ENCODE measurements at places on chromosomes 1 and 21.

- DNase-seq: no peak
Measured at GRCh38 chr1:208113011-208113410, 131.2 kb downstream of the PLXNA2 start.

GRCh38 chr1:176552999-176553398 lies 90.0 kb downstream of the PAPPA2 start:
- DNase-seq: no peak

DNA sequence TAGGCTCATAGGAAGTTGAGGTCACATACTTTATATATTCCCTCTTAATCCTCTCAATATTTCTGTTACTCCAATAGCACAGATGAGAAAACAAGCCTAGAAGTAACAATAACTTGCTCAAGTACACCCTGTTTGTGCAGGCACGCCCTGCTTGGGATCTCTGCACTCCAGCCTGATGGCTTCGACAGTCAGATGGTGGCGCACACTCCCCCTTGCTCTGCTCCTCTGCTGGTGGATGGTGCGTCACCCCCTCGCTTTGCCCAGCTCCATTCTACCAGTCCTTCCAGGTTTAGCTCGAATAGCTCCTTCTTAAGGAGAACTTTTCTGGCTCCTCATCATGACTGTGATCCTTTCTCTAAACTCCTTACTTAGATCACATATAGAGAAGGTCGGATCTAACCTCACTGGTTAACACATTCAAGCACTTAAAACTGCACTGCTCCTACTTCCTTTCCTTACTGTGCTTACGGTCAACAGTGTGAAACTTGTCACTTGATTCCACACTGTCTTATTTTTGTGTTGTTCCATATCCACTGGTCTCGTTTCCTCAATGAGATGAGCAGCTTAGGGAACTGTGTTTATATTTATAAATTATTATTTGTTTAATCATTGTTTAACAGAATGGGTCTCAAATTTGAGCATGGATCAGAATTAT lies 3.0 kb downstream of the TSPAN2 start:
- DNase-seq: no peak

- DNase-seq: no peak
Measured at GRCh38 chr1:178821134-178821866, 49.6 kb downstream of the ANGPTL1 start.

DNA sequence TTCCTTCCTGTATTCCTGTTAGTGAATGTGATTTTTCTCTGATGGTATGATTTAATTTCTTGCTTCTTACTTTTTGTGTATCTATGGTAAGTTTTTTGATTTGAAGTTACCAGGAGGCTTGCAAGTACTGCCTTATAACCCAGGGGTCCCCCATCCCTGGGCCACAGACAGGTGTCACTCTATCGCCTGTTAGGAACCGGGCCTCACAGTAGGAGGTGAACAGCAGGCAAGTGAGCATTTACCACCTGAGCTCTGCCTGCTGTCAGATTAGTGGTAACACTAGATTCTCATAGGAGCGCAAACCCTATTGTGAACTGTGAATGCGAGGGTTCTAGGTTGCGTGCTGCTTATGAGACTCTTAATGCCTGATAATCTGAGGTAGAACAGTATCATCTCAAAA lies 143.3 kb downstream of the RPS6KC1 start:
- DNase-seq: no peak

GRCh38 chr1:166391279-166392066 lies 224.7 kb upstream of the FAM78B start:
- no peak for DNase-seq

- no peak for DNase-seq
Measured at GRCh38 chr1:81420760-81421159, 380.0 kb upstream of the ADGRL2 start.

- DNase-seq: no peak
Measured at GRCh38 chr1:151710187-151710840, 6.3 kb downstream of the CELF3 start.

GRCh38 chr1:37557402-37557801 lies 662 bp downstream of the DNALI1 start:
- no peak for DNase-seq

- no peak for DNase-seq
Measured at GRCh38 chr1:170665629-170666028, 1.7 kb downstream of the PRRX1 start.

DNA sequence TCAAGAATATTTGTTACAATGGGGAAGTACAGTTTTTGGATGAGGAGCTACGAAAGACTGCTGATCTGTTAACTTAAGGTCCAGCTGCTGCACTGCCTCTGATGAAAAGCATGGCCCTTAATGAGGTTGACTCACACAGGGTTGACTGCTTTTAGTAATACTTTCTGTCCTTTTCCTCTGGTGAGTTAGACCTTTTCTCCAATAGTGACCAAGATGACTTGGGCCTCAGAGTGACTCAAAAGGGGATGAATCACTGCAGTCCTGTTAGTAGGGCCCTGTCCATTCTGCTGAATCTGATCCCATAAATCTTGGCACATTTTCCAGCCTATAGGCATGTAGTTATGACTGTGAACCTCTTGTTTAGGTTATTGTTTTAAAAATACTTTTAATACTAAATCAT lies 2.7 kb downstream of the DISP1 start:
- DNase-seq: no peak

- no peak for DNase-seq
Measured at GRCh38 chr1:226882631-226883409, 12.4 kb downstream of the PSEN2 start.

DNA sequence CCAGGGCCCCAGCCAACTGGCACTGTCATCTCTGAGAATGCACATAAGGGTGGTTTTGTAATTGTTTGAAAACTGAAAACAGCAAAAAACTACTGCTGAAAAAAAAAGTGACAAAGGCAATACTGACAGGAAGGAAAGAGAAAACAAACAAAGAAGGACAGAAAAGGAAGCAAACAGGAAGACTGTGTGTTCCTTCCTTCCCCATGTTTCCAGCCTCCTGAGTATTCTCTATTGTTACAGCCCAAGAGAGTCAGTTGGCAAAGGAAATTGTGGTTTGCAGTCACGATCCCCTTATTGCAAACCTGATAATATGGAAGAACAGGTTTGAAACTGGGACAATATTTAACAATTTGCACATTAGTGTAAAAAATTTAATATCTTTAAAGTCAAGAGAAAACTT lies 1177.6 kb downstream of the PLA2G4A start:
- DNase-seq: no peak

DNA sequence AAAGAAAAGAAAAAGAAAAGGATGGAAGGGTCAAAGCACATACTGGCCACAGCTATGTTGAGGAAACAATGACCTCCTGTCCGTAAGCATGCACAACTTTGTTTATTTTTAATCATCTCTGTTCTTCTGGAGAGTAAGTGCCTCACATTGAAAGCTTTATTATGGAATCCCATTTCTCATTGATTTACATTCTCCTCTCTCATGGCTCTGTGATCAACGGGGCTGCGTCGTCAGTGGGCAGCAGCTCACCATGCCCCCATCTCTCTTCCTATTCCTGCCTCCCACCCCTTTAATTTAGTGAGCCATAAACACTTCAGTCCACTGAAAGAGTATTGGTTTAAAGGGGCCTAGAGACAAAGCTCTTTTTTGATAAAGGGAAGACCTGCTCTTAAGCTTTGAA lies 98.9 kb downstream of the KAZN start:
- DNase-seq: no peak

Measured in cortex of kidney (tissue), 1 donor.